ENCODE measurements at places on chromosomes 16 and 17. TPM values are rescaled to one million over a fixed set of nuclear protein-coding genes. Genes with fewer than 3 reads are reported as not detected.

DNA sequence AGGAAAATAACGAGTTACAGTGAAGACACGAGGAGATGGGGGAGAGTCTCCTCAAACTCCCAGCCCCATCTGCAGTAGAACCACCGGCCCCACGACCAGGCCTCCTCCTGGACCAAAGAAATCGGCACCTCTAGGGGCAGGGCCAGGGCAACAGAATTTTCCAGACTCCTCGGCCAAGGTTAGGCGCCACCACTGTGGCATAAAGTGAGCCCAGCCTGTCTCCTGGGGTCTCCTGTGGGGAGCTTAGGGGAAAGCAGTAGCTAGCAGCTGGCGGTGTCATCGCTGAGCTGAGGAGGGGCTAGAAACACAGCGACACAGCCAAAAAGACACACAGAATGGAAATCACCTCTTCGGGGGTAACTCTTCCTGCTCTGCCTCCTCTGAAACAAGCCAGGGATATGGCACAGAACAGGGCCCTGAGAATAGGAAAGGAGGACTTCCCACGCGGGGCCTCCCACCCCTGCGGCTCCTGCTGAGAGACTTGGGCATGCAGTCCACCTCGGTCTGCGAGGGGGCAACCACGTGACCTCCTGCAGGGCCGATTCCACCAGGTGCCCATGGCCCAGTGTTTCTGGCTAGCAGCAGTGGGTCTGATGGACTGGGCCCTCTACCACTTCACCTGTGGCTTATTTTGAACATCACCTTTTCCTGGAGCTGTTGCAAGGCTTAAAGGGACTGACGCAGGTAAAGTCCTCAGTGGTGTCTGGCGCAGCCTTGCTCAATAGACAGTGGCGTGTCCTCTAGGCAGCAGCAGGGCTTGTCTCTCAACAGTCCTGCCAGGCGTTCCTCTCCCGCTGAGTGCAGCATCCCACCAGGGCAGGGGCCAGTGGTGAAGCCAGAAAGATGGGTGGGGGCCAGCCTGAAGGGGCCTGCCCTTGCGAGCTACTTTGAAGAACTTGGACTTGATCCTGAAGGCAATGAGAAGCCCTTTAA lies 6.7 kb upstream of the GINS2 start:
- H3K27ac ChIP-seq = no peak overlapping the region
- H3K36me3 ChIP-seq = no peaks in the 10 kb centered on the region
- DNase-seq = no peak
- H3K4me1 ChIP-seq = no peaks in the 10 kb centered on the region
- no peaks in the 10 kb centered on the region for H3K27me3 ChIP-seq

DNA sequence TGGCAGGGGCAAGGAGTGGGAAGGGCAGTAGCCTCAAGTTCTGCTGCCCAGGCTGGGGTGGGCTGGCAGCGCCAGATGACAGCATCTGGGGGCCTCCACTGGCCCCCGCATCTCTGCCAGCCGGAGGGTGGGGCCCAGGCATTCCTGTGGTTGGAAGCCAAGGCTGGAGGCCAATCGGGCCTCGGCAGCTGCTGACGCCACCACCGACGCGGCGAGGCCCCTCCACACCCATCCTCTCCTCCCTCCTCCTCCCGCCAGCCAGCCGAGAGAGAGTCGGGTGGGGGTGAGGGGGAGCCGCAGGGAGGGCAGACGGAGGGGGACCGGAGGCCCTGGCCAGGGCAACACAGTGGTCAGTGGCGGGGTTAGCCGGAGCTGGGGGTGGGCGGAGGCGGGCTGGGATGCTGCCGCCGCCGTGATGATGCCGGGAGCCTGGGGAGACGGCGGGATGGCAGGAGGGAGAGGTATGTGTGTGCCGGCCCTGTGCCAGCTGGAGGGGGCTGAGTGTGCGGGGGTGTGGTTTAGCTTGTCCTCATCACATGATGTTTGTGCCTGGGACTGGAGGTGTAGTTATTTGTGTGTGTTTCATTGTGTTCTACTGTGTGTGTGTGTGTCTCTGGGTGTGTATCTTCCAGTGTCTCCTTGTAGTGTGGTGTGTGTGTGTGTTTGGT lies 36.6 kb downstream of the ARHGAP23 start:
- peaks cover 3% of the 10 kb centered on the region for H3K36me3 ChIP-seq
- H3K27ac ChIP-seq = peak overlapping the region; percentile 70
- H3K4me1 ChIP-seq = no peaks in the 10 kb centered on the region
- H3K4me3 ChIP-seq = peak overlapping the region; percentile 21

- H3K27ac ChIP-seq = peak overlapping the region; percentile 53
- no peak for DNase-seq
- H3K27me3 ChIP-seq = no peaks in the 10 kb centered on the region
- no peaks in the 10 kb centered on the region for H3K36me3 ChIP-seq
- no peak overlapping the region for H3K4me3 ChIP-seq
- H3K4me1 ChIP-seq = peaks cover 16% of the 10 kb centered on the region
Observed at GRCh38 chr16:53071748-53072301, 17.0 kb downstream of the CHD9 start.

The ALG1 gene
- total RNA-seq = 17.8 TPM

GRCh38 chr16:67653128-67653788 lies 6.8 kb downstream of the ACD start:
- H3K4me1 ChIP-seq = no peaks in the 10 kb centered on the region
- no peaks in the 10 kb centered on the region for H3K36me3 ChIP-seq
- DNase-seq = no peak
- H3K27ac ChIP-seq = no peak overlapping the region
- H3K27me3 ChIP-seq = peaks cover 28% of the 10 kb centered on the region

The DNAH3 gene
- total RNA-seq = 6.7 TPM
